ENCODE measurements at places on chromosomes 1 and 21. TPM values are rescaled to one million over a fixed set of nuclear protein-coding genes. Genes with fewer than 3 reads are reported as not detected.

ADAMTS4 gene
- total RNA-seq: 37.3 TPM

CFAP141 gene
- not detected for total RNA-seq

CR1 gene
- total RNA-seq: not detected

RGSL1 gene
- total RNA-seq: not detected

MYOG gene
- total RNA-seq: not detected

ASH1L gene
- total RNA-seq: 24.1 TPM

CDC7 gene
- 15.5 TPM for total RNA-seq

CRYAA gene
- not detected for total RNA-seq

DENND2C gene
- total RNA-seq: 1.6 TPM

PHLDA3 gene
- 98.3 TPM for total RNA-seq

NIBAN1 gene
- 83.9 TPM for total RNA-seq

COL8A2 gene
- 12.5 TPM for total RNA-seq

All from uterine smooth muscle cell (primary cell).